NCI-H187 (cell line): ENCODE measurements at places on chromosomes 7 and 10.

- DNase-seq: no peak
Measured at GRCh38 chr7:17043012-17043877, 161.5 kb upstream of the AGR3 start.

GRCh38 chr10:124698545-124699469 is 45.4 kb downstream of the FAM53B start:
- DNase-seq: no peak

DNA sequence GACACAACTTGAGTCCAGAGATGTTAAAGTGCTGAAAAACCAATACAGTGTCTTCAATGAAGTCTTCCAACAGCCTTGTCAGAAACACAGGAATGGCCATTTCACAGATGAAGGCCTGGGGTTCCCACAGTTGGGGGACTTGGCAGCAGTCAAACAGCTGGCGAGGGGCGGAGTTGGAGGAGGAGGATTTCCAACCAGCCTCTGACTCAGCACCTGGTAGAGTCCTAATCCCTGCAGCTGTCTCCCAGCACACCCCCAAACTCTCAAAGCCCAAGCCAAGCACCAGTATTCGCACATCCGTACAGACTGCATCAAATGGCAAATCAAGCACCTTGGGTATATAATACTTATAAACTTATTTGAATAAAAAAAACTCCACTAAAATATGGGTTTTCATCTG is 28.0 kb downstream of the CTBP2 start:
- no peak for DNase-seq

DNA sequence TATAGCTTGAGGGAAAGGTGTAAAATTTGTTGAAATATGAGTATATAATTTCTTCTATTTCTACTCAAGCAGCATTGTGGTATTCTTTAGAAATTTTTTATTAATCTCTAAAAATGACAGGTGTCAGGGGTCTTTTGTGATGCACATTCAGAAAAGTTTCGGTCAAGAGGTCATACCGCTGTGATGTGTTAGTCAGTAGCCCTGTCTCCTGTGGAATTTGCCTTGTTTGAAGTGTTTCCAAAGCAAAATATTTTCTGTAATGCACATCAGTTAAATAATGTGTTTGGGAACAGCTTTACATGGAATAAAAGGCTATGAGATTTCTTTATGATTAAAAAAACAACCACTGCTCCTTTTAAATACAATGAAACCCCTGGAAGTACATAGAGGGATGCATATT is 35.8 kb downstream of the FOXP2 start:
- no peak for DNase-seq

DNA sequence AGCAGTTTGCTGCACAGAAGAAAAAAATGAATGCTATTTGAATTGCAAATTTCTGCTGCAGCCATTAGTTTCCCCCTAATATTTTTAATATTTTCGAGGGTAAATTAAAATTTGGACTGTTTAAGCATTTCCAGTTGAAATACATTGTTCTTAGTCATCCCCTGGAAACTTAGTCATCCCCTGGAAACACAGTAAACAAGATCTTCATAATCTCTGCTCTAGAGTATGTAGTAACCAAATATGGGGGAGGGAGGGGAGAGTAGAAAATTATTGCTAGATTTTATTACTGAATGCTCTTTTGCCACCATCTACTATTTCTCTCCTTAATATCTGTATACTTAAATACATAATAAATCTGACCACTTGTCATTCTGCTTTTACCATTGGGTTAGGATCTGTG is 1053.3 kb downstream of the SORCS1 start:
- DNase-seq: no peak

DNA sequence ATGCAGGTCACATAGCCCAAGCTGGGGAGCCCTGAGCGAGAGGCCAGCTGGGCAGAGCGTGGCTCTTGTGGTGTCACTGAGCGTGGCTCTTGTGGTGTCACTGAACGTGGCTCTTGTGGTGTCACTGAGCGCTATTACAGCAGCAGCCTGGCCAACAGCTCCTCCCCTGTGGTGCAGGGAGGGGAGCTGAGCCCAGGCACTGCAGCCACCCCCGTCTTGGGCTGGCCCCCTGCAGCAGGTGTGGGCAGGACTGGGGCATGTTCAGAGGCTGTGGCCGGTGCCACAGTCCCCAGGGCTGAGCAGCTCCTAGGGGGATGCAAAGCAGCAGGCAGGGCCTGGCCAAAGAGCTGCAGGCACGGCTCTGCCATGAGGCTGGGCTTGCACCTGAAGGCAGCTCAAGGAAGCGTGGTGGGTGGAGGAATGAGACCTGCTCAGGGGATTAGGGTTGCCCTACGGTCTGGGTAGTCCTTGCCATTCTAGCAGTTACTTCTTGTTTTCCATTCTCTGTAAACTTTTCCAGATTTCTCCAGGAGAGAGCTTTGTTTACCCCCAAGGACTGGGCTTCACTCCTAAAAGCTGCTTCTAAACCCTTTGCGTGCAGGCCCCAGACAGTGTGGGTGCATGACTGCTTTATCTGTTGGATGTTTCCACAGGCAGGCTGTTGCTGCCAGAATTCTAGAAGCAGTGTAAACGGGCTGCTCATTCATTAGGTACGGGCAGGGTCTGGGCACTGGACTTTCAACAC is 29.2 kb downstream of the ZNF783 start:
- DNase-seq: no peak

DNA sequence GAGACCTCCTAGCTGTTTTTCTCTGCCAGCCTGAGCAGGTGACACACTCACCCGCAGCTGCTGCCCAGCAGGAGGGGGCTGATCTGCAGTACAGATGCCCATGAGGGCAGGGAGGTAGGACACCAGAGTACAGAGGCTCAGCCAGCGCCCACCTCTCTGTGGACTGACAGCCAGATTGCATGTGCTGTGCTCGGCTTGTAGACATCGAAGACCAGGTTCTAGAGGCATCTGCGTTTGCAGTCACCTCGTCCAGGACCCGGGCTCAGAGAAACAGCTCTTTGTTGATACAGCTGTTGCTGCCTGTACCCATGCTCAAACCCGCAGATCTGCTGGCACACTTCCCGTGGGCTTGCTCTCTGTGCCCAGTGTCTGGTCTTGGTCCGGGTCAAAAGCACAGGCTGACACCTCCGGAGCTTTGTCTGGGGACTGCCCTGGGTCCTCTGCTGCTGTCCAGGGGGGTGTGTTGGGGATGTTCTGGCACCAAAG is 224.7 kb downstream of the GLRX3 start:
- DNase-seq: no peak

DNA sequence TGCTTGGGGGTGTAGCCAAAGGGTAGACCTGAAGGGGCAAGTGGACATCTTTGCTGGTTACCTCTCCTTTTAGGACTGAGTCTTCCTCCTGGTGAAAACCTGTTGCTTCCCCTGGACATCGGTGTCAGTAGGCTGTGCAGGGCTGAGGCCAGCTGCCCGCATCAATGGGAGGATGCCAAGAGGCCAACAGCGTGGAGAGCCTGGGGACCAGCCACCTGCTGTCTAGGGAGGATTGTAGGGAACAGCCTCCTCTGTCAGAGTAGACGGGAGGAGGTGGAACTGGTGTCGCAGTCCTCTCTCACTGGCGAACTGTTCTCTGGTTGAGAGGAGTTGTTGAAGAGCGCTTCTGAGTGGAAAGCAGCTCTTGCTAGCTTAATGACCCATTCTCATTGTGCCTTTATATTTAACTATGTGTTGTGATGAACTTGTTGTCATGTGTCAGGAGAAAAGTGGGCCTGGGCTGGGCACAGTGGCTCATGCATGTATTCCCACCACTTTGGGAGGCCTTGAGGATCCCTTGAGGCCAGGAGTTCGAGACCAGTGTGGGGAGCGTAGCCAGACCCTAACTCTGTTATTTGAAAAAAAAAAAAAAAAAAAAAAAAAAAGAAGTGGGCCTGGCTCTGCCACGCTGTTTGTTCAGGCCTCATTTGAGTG is 1.8 kb downstream of the SUFU start:
- peak; percentile 26 for DNase-seq

GRCh38 chr7:155394413-155394812 is 63.5 kb upstream of the EN2 start:
- no peak for DNase-seq

GRCh38 chr10:80196270-80196949 is 8.9 kb downstream of the ANXA11 start:
- no peak for DNase-seq

- no peak for DNase-seq
Measured at GRCh38 chr10:75693489-75693888, 262.1 kb downstream of the LRMDA start.

- DNase-seq: no peak
Measured at GRCh38 chr10:93917064-93917391, 23.2 kb downstream of the SLC35G1 start.

DNA sequence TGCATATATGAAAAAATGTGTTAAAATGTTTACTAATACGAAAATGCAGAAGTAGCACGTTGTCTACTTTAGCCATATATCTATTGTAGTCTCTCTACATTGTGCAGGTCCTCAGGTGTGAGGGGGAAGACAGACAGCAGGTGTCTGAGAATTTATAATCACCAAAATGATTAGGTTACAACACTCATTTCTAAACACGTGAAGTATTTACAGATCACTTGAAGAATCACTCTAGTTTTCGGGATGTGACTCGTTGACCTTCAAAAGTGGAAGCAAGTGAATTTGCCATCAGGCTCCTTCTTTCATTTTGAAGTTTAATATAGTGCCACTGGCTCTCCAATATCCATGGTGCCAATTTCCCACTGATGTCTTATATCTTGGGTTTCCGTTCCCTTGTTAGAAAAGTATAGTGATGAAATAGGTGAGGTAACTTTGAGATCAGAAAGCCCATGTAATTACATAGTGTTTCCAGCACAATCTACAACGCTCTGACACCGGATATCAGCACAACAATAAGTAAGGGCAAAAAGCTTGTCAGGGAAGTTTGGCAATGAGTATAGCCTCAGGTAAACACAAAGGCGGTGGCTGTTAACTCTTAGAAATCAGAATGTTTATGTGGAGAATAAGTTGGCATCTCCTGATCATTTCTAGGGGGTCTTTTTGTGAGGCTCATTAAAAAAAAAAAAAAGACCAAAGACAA is 57.5 kb upstream of the SP4 start:
- peak; percentile 14 for DNase-seq

GRCh38 chr10:90028312-90028711 is 326.9 kb downstream of the KIF20B start:
- no peak for DNase-seq

DNA sequence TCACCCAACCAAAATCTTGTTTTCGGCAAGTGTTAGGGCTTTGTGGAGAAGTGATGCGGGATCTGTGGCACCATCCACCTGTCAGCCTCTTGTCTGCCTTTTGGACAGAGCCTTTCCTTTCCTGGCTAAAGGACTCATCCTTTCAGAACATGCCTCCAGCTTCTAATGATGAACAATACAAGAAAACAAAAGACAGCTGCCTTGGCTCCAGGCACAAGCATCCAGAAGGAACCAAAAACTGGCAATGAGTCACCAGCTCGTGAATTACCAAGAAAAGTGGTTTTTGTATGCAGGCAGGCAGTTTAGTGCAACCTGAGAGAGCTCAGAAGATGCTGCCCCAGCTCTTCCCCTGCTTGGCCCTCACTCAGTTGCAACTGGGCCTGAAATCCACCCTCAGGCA is 84.6 kb upstream of the NAMPT start:
- DNase-seq: no peak

GRCh38 chr10:123996302-123996701 is 97.1 kb downstream of the CHST15 start:
- no peak for DNase-seq

- DNase-seq: no peak
Measured at GRCh38 chr10:104317269-104317710, 21.0 kb downstream of the ITPRIP start.

GRCh38 chr10:34045571-34046190 is 711.2 kb upstream of the NRP1 start:
- no peak for DNase-seq

DNA sequence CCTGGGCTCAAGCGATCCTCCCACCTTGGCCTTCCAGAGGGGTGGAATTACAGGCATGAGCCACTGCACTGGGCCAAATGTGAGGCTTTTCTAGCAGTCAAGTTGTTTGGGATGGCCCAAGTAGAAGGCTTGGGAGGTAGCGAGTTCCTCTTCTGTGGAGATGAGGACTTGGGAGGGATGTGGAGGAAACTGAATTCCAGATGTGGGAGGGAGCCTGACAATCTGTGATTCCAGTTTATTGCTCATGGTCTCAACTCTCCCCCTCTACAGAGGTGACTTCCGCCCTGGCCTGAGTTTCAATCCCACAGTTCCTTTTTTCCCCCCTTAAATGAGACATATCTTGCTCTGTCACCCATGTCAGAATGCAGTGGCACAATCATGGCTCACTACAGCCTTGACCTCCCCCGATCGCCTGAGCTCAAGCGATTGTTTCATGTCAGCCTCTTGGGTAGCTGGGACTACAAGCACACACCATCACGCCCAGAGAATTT is 3.4 kb downstream of the STYXL1 start:
- no peak for DNase-seq

GRCh38 chr10:13038391-13038790 is 36.9 kb upstream of the CCDC3 start:
- DNase-seq: no peak

GRCh38 chr7:20503278-20503950 is 112.1 kb upstream of the ABCB5 start:
- DNase-seq: no peak

DNA sequence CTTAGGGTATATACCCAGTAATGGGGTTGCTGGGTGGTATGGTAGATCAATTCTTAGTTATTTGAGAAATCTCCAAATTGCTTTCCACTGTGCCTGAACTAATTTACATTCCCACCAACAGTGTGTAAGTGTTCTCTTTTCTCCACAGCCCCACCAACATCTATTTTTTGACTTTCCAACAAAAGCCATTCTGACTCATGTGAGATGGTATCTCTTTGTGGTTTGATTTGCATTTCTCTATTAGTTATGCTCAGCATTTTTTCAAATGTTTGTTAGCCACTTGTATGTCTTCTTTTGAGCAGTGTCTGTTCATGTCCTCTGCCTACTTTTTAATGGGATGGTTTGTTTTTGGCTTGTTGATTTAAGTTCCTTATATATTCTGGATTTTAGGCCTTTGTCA is 66.4 kb downstream of the MGAM2 start:
- no peak for DNase-seq

DNA sequence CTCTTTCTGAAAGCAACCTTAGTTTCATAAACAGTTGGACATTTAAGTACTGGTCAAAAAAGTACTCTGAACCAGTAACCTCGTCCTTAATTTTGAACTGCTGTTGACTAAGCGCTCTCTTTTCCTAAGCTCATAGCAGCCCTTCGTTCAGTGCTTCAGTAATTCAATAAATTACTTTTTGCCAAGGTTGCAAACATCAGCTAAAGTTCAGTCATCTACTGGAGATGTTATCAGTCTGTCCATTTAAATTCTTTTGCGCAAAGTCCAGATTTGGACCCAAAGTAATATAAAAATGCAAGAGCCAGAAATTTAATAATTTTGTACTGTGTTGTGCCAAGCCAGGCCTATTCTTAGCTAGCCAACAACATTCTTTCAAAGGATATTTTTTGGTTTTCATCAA is 8.4 kb downstream of the PTPRE start:
- no peak for DNase-seq

DNA sequence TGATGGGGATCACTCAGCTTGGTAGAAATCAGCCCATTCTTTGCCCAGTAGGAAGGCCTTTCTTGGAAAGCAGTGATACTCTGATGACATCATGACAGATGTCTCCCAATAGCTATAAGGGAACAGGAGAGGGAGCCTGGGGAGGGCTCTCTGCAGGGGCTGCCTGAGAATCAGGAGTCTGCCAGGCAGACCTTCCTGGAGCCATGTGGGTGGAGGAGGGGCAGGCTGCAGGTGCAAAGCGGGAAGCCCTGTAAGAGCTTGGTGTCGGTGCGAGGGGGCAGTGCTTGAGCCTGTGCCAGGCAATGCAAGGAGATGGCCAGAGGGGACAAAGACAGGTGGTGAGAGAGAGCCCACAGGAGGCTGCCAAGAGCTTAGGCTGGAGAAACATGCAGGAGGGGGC is 5.0 kb upstream of the TNS3 start:
- DNase-seq: no peak

GRCh38 chr10:133462512-133463305 is 9.0 kb downstream of the SCART1 start:
- DNase-seq: no peak
